ENCODE measurements at places on chromosomes 11 and 22. TPM values are rescaled to one million over a fixed set of nuclear protein-coding genes. Genes with fewer than 3 reads are reported as not detected.

DNA sequence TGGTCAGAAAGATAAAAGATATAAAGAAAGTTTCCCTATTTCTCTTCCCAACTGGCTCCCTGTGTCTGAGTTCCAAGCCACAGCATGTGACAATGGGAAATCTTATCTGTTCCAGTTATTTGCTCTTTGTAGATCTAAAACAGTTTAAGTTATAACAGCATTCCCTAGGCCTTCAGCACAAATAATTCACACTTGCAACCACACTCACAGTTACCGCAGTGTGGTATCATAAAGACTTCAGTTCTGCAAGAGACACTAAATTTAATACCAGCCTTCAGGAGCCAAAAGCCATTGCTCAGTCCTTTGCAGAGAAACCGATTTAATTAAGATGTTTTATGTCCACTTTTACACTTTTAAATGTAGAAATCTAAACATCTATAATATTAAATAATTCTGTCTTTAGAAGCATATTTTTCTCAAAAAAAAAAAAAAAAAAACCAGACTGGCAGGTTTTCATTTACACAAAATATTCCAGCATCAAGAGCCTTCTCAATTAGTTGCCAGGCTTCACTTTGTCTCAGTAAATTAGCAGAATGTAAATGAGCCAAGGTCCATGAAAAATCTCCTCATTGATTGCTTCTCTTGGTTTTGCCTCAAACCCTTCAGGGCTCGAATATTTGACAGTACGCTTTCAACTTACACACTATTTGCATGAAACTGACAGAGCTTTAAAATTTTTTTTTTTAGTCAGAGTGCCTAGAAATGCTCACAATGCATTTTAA is 300.0 kb upstream of the DDI1 start:
- DNase-seq: no peak

The OR51B4 gene
- not detected for total RNA-seq

DNA sequence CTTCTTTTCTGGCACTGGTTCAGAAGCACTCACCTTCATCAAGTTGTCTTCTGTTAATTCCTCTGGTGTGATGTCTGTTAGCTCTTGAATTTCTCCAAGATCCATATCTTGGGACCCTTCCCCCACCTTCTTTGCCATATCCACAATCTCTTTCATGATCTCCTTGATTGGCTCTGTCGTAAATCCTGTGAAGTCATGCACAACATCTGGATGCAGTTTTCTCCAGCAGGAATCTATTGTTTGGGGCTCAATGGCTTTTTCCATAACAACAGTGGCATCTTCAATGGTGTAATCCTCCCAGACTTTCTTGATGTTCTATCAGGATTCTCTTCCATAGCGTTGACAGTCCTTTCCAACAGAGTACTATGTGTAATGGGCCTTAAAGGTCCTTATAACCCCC is 96.9 kb downstream of the CSTPP1 start:
- DNase-seq: no peak

GRCh38 chr11:44258190-44258489 is 51.8 kb downstream of the ALX4 start:
- DNase-seq: no peak

GRCh38 chr22:23073526-23074229 is 3.4 kb downstream of the GNAZ start:
- DNase-seq: no peak

- DNase-seq: no peak
These were observed 3.0 kb upstream of the SWAP70 start for GRCh38 chr11:9660886-9661285.

All from liver (tissue), 10 donors.